ENCODE measurements at places on chromosomes 5 and 9.

DNA sequence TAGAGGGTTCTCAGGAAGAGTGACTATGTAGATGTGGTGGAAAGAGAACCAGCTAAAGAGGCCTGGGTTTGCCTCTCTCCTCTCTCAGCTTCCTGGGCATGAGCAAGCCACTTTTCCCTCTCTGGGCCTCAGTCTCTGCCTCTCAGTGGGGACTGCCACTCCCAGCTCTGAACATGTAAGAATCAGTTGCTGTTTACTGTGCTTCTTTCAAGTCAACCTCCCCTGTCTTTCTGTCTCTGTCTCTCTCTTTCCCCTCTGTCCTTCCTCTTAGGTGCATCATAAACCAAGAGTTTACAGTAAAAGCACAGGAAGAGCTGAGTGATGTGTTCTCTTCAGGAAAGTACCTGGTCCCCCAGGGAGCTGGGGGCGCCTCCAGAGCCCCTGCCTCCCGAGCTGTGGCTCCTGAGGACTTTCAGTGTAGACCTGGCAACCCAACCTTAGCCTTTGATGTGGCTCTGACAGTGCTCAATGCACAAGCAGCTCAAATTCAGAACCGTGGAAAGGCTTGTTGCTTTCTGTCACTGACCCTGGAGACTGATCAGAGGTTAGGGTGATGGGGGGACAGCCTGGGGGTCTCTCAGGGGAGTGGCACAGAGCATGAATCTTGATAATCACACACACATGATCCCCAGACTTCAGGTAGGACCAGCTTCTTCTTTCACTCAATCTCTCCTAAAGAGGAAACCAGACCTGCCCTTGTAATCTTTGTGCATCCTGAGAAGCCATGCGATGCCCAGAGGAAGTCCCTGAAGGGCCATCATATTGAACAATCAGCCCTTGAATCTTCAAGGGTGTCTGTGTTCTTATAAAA, 59.4 kb upstream of the TNFSF8 start:
- no peak for DNase-seq

DNA sequence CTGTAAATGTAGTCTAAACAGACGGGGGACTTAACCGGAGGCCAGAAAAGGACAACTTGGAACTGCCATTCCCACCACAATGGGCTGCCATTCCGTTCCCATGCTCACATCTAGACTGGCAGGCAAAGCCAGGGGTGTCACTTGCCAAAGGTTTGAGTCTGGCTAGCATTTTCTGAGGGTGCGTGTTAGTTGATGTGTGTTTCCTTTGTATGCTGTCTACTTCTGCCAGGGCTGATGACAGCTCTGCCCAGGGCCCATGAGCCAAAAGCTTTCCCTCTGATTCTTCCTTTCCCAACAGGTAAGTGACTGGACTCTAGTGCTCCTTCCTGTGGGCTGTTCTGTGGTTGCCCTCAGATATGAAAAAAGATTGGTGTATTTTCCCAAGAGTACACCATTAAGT, 68.0 kb downstream of the ZNF608 start:
- no peak for DNase-seq

DNA sequence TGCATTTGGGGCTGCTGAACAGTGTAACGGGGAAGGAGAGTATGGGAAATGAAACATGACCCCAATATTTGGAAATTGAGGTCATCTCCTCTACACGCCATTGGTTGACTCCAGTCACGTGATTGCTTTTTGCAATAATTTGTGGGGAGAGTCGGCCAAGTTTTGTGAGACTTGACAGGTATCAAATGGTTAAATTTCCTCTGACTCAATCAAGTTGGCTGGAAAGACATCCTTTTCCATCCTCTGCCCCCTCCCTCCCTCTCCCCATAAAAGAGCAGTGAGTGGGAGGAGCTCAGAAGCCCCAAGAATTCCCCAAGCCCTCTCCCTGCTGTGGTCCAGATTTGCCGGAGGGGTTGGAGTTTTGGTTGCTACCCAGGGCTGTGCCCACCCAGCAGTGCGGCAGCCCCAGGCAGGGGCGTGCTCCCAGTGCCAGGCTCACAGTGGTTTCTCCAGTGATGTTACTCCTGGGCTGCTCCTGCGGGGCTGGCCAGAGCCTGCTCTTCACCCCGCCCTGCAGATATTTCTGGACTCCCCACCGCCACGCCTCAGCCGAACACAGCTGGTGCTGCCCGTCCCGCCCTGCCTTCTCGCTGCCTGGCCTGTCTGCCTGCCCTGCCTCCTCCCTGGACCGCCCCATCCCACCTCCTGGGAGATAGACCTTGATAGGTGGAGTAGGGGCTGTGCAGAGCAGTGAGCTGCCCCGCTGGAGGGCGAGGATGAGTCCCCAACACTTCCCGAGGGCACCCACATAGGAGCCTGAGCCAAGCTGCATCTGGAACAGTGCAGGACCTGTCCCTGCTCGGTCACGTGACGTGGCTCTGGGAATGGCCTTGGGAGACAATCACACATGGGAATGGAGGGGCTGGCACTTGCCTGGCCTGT, 3.4 kb downstream of the COL5A1 start:
- peak; percentile 100 for DNase-seq

DNA sequence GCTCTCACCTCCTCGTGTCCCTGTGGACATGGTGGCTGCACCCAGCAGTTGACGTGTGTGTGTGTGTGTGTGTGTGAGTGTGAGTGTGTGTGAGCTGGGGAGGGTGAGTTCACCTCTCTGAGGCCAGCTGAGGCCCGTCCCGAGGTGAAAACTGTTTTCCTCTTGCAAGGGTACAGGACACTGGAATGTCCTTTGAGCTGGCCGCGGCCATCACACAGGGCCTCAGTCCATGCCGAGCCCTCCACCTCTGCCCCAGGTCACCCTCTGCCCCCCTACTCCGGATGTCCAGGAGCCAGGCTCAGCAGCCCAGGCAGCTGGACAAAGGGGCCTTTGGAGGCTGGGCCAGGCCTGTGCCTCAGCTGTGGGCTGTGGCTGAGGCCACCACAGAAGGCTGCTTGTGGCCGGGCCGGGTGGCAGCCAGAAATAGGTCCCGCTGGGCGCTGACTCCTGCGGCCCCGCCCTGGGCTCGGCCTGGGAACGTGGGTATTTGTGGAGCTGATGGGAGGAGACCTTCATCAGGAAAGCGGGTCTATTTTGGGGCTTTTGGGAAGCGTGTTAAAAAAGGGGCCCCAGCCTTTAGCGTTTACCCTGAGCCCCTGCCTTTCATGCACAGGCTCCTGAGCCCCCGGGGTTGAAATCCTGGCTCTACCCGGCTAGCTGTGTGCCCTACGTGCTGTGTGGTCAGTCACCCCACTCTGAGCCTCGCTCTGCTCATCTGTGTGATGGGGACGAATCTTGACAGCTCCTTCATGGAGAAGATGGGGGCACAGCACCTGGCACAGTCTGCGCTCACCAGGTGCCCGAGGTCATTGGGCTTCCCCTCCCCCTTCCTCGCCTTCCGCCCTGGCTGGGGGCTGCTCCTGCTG, 75.1 kb upstream of the IER5L start:
- DNase-seq, result no peak

DNA sequence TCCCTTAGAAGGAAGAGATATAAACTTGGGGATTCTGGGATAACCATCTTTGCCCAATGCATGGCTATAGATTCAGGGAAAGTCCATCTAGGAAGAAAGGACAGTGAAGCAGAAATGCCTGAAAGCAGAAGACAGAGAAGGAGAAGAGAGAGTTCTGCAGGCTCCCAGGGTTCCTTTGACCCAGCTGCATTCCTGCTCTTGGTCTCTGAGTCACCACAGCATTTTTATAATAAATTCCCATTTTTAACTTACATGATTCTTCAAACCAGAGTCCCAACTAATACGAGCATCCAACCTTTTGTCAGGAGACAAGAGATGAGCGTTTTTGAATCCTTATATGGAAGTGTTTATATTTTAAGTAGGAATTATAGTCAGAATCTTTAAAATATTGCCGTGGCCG, 12.0 kb upstream of the AOPEP start:
- no peak for DNase-seq

DNA sequence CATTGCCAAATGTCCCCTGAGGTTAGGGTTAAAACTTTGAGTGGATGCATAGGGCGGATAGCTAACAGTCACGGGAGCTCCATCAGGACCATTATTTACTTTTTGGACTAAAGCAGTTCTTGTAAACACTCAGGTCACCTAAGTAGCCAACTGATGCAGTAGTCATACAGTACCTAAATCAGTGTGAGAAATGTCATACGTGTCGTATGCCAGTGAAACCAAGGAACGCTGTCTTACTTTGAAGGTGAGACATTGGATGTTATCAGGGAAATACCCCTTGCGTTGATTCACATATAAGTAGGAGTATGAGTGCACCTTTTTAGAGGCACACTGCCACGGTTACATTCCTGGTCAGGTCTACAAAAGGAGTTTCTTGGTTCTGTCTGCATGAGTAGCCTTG, 101.9 kb downstream of the LNPEP start:
- DNase-seq, result no peak

DNA sequence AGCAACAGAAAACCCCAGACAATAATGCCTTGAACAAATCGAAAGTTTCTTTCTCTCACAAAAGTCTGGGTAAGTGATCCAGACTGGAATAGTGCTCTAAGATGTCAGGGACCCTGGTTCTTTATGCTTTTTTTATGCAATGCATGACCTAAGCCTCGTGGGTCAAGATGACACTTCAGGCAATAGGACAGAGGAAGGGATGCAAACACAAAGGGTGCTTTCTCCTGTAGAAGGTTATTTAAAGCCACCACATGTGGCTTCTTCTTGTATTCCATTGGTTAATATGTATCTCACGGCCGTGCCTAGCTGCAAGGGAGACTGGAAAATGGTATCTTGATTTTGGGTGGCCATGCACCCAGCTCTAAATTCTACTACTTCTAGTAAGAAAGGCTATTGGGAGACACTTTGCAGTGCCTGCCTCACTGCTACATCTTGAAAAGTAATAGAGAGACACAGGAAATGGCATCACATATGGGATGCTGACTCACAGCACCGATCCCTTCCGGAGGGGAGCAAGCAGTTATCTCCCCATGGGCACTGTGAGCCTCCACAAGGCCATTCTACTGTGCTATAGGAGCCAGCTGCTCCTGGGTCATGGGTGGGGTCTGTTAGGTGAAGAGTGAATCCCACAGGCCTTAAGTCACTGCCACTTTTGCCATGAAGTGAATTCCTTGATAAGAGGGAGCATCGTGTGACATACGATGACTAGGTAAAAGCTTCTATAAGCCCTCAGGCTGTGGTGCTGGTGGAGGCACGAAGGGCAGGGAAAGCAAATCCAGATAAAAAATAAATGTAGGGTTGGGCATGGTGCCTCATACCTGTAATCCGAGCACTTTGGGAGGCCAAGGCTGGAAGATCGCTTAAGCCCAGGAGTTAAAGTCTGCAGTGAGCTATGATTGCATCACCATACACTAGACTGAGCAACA, 32.5 kb upstream of the RAB14 start:
- no peak for DNase-seq

GRCh38 chr9:91159664-91160121, 202.0 kb downstream of the AUH start:
- DNase-seq, result no peak

GRCh38 chr5:112608975-112609374, 128.7 kb upstream of the APC start:
- DNase-seq, result no peak

GRCh38 chr5:55344392-55344992, 36.7 kb downstream of the MTREX start:
- peak; percentile 36 for DNase-seq

DNA sequence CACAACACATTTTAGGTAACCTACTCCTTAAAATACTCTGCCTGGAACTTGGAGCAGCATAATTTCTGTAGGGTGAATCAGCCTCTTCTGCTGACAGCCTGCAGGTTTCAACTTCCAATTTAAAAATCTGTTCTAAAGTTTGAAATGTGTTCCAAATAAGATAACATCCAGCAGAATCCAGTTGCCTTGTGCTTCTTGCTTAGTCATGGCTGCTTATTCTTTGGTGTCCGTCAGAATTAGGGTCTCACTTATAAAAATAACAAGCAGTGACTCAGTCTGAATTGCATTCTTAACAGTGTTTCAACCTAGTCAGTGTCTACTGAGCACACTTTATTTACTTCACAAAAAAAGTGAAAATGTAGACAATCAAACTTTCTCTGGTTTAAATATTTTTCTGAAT, 3.7 kb downstream of the CDH6 start:
- peak; percentile 14 for DNase-seq

DNA sequence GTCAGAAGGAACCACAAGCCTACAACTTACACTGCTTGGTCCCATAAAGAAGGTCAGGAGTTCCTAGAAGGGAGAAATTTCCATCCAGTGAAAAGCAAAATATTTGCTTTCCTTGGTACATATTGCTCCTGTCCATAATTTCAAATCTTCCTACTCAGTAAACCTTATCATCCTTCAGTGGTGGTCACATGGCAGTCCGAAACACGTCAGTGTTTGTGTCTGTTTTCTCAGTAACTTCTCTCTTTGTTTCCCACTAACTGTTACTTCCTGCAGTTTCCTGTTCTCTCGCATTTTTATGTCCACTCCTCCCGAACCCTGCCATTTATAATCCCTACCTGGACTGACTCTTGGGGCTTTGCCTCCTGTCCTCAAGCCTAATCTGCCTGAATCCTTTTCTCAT, 129.1 kb downstream of the FANCC start:
- no peak for DNase-seq

GRCh38 chr5:53261245-53261644, 151.7 kb upstream of the MOCS2 start:
- DNase-seq, result no peak

- no peak for DNase-seq
These were observed 820.8 kb downstream of the MAT2B start for GRCh38 chr5:164326219-164326618.

DNA sequence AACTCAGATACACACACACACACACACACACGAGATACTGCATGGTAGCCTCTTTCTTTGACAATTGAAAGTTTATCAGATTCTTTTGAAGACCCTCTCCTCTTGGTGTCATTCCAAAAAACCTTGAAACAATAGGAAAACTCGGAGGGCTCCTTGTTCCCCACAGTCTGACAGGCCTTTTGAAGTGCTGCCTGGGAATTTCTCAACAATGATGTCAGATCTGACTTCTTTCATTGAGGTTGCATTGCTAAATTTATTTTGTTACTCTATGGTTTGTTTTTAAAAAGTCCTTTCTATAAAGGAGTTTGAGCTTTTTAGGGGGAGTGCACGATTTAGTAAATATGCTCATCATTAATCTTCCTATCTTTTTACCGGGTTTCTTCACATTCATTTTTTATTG, 583.9 kb downstream of the SEMA5A start:
- no peak for DNase-seq

GRCh38 chr5:115267617-115268016, 4.9 kb upstream of the PGGT1B start:
- no peak for DNase-seq

- DNase-seq, result no peak
These were observed 1888.4 kb downstream of the MAT2B start for GRCh38 chr5:165393839-165394238.

DNA sequence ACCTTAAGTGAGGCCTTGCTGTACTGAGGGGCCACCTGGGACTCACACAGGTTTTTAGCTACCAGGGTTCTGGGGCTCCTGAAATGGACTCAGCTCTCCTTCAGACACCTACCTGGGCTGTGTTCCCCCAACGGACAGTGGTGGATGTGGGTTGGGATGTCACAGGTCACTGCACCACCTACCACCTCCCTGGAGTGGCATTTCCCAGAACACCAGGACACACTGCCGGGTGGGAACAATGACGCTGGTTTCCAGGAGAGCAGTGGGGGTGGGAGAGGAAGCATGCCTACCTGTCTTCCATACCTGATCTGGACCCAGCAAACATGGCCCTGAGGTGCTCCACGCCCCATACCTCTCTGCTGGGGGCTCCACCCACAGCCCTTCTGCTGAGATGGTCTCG, 20.9 kb downstream of the ERGIC1 start:
- no peak for DNase-seq

GRCh38 chr5:55429613-55430253, 105.0 kb downstream of the PLPP1 start:
- DNase-seq, result no peak

GRCh38 chr9:75265525-75265972, 177.2 kb downstream of the OSTF1 start:
- DNase-seq, result peak; percentile 10

GRCh38 chr5:27568811-27569210, 530.4 kb upstream of the CDH9 start:
- DNase-seq, result no peak
